ENCODE measurements at places on chromosomes 2 and 18.

GRCh38 chr2:105626966-105627340 is 117.8 kb upstream of the NCK2 start:
- DNase-seq = no peak

GRCh38 chr18:11960743-11961380 is 20.4 kb upstream of the IMPA2 start:
- DNase-seq = no peak

DNA sequence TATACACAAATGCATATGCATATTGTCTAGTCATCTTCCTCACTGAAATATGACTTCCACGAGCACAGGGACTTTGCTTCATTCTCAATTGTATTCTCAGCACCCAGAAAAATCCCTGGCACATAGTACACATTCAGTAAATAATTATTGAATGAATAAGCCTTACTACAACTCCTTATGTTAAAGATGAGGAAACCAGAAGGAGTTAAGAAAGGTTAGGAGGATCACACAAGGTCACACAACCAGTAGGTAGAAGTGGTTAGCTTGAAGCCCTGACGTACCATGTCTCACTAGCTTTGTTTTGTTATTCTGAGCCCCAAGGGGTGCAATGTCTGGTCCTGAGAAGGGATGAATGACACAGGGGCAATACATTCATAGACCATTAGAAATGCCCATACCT is 220.9 kb upstream of the PID1 start:
- DNase-seq = no peak

DNA sequence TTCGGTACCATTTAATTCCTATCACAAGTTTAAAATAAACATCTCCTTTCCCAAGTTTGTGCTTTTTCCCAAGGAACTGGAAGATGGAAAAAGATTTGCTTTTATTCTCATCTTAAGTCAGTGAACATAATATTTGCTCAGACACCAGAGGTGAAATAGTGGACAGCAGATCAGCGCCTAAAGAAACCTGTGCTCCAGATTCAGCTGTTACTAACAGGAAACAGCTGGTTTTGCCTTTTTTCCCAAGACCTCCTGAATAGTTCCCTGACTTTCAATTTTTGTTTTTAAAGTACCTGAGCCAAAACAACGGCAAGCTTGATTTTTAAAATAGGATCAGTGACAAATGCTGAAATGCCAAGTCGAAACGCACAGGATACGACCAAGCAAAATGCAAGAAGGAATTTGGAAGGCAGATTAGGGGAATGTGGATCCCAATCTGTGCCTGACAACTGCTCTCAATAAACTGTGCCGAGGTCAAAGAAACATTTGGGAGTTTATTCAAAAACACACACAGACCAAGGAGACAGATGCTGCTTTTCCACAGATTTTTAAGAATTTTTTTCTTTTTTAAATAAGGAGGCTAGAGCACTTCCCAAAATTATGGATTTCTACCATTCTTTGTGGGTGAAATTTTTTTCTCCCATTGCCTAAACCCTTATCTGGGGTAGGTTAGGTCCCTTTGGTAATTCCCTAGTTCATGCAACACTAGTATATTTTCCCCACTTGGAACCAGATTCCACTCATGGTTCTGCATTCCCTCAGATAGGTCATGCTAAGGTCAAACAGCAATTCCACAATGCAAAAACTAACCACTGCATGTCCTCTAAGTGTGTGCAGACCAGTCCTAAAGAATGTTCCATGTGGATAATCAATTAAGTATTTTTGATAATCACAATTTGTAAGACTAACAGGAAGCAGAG is 121.5 kb upstream of the PDE1A start:
- DNase-seq = no peak

DNA sequence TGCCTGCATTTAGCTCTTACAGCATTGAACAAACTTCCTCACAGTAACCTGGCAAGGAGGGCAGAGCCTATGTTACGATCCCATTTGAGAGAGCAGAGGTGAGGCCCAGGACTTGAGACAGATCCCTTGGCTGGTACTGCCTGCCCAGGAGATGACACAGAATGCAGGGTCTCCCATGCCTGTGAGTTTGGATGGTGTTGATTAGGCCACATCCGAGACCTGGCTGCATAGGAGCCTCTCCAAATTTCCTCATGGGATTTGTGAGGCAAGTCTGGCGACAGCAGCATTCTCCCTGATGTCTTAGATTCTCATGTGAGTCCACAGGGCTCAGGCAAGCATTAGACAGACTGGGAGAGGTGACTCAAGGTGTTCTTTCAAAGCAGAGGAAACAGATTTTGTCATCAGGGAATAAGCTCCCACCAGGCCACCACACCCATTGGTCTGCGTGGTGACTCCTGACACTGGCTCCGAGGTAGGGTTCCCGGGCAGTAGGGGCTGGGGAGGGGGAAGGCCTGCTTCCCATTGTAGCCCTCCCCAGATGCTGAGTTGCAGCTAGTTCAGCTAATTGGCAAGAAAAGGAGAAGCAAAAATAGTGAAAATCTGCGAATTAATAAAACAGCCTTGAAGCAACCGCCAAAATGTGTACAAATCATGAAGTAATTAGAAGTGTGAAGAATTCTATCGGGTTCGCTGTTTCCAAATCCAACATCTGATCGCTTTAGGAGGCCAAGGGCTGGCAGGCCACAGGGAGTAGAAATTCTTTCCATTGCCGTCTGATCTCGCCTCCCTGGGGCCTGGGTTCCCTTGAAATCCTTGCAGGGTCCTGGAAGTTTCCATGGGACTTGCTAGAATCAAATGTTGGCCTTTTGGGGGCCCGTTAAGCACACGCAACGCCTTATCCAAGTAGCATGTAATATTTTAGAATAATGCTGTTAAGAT is 68.0 kb downstream of the MAPK4 start:
- no peak for DNase-seq

GRCh38 chr18:47151439-47151838 is 1.1 kb upstream of the HDHD2 start:
- DNase-seq = no peak

DNA sequence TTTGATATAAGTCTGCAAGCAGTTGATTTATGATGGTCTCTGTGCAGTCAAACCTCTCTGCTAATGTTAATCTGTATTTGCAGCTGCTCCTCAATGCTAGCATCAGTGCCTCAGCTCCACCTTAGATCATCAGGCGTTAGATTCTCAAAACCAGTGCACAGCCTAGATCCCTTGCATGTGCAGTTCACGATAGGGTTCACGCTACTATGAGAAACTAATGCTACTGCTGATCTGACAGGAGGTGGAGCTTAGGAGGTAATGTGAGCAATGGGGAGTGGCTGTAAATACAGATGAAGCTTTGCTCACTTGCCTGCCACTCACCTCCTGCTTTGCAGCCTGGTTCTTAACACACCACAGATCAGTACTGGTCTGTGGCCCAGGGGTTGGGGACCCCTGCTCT is 18.4 kb downstream of the RBKS start:
- no peak for DNase-seq

- DNase-seq = no peak
Observed at GRCh38 chr2:148483665-148484064, 160.9 kb upstream of the EPC2 start.

- no peak for DNase-seq
Observed at GRCh38 chr2:96413323-96413722, 77.8 kb downstream of the NCAPH start.

DNA sequence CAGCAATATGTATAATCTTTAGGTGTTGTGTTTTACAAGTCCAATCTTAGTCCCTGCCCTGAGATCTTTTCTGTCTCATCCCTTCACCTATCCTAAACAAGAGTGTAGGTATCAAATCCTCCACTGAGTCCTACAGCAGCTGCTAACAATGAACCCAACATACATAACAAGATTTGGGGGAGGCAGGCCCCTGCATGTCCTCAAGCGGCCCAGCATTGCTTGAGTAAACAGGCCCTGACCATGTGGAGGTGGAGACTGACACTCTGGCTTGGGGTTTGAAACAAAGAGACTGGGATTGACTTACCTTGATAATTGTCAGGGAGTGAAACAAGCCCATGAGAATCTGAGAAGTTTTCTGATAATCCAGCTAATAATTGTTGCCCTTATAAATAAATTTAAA is 213.4 kb downstream of the STK39 start:
- no peak for DNase-seq

GRCh38 chr2:5374762-5375161 is 317.4 kb upstream of the SOX11 start:
- no peak for DNase-seq

GRCh38 chr2:15275346-15275745 is 285.8 kb downstream of the NBAS start:
- DNase-seq = no peak

DNA sequence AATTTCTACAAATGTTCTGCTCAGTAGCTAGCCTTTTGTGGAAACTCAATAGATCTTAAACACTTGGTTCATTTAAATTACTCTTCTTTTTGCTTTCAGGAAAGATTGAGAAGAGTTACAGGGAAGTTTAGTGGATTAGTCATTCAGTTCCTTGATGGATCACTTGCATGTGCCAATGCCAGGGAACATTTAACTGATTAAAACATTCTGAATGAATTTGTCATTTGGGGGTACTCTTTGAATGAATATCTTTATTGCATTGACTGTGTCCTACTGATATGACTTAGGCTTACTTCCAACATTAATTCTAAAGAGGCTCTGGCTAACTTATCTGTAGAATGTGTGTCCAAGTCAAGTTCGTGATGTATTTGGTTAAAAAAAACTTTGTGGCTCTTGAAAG is 199.8 kb downstream of the PLCL1 start:
- DNase-seq = no peak

DNA sequence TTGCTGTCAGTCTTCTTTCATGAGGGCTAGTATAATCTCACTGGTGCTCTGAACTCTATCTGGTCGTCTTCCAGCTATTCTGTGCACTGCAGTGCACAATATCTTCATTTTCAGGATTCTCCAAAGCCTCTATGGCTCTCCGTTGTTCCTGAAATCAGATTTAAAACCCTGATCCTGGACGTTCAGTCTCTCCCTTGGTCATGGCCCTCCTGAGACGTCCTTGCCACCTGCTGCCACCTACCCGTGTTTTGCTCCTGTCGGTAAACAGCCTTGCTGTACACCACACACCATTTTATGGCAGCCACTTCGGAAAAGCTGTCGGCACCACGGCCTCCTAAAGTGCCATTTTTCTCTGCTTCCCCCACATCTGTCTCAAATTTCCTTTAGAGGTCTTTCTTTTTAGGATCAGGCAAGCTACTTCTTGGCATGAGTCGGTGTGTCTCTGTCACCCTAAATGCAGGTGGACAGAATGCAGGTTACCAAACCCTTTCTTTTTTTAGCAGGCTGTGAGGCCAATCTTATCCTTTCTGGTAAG is 170.0 kb downstream of the HRH4 start:
- no peak for DNase-seq

DNA sequence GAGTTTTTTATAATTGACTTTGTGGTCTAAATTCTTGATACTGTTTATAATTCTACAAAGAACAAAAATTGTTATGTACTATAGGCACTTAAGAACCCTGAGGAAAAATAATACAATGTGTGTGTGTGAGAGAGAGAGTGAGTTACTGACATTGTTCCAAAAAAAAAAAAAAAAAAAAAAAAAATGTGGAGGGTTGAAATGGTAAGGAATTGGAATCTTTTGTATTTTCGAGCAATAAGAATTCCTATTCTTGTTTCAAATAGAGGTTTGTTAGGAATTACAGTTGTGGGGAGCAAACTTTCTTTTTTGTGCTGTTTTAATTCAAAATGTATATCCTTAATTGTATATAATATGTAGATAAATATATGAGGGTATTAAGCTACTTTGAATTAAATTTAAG is 45.7 kb downstream of the VAPA start:
- no peak for DNase-seq

- no peak for DNase-seq
Observed at GRCh38 chr18:54787121-54787520, 41.2 kb upstream of the RAB27B start.

Measured in fibroblast of gingiva (primary cell).